ENCODE measurements at places on chromosomes 16 and 17.
A peak's percentile ranks its signal among the peaks of the same experiment; 100 is the strongest.

GRCh38 chr17:47692895-47693730 lies 848 bp upstream of the TBKBP1 start:
- no peak for DNase-seq

GRCh38 chr16:649631-650030 lies 466 bp downstream of the WDR90 start:
- DNase-seq, result no peak

DNA sequence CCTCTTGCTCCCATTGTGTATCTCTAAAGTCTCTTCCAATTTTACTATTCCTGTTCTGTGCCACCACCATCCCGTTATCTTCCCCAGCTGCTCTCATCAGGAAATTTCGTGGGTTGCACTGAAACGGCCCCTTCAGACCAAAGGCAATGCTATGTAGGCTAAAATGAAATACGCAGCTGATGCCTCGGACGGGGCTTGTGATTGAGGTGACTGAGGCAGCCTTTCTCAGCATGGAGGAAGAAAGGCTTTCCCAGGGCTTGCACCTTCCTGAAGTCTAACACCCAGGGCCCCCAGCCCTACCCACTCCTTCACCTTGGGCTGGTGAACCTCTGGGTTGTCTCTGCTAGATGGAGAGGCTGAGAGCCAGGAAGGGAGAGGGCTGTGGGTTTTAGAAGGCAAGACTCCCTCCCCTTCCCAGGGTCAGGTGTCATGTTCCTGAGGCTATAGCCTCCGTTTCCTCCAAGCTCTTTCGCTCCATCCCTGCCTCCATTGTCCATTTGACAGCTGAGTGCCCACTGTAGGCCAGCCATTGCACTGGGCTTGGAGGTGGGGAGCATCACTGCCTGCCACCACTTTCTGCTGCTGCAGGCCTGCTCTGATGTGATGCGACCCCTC lies 7.8 kb downstream of the CCDC200 start:
- DNase-seq, result no peak

- DNase-seq, result no peak
These were observed at the start of gene SLC16A11 for GRCh38 chr17:7043497-7044198. SLC16A11 (minus strand) TSS chr17:7044092; CDS start chr17:7043513, 579 bp downstream.

GRCh38 chr17:81459864-81460263 lies 52.7 kb downstream of the ACTG1 start:
- no peak for DNase-seq

DNA sequence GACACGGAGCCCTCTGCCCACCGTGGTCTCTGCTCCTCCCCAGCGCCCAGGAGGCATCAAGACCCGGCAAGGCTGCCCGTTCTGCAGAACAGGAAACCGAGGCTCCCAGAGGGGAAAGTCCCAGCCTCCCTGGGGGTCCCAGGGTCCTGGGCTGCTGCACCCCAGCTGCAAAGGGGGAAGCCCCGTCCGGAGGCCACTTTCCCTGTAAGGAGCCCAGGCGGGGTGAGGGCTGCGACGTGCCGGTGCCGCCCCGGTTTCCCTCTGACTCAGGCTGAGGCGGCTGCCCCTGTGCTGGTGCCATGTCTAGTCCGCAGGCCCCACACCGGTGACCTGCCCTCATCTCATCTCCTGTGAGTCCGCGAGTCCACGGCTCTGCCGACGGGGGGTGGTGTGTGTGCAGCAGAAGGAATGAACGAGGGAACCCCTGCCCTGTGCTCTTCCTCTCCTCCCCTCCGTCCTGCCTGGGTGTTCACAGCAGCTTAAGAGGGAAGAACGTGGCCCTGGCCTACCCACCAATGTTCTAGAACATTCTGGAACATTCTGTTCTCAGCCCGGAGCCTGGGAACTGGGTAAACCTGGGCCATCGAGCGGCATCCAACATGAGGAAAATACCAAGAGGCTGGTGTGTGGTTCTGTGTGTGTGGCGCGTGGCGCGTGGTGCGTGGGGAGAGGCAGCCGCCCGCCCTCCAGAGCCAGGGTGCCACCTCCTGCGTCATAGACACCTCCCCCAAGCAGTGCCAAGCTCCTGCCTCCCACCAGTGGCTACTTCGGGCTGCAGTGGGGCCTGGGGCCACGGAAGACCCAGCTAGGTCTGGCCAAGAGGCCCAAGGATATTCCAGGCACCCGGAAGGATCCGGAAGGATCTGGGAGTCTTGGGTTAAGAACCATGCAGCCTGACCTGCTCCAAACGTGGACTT lies 7.0 kb upstream of the CBFA2T3 start:
- DNase-seq, result no peak

GRCh38 chr16:11107780-11108465 lies 148.1 kb downstream of the SOCS1 start:
- DNase-seq, result no peak

DNA sequence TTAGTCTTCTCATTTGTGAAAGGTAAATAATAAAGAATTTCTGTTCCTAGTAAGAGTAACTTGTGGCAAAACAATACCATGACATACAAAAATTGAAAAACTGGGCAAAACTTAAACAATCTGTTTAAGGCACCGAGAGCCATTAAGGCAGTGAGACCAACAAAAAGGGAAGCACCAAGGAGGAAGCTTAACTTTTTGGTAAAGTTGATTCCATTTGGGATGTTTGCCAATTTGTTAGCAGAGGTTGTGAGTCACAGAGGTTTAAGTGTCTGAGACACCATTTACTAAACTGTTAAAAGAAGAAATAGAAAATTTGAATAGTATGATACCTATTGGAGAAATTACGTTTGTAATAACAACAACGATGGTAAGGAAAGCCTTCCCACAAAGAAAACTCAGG lies 4.9 kb downstream of the SLC35G3 start:
- DNase-seq, result no peak

DNA sequence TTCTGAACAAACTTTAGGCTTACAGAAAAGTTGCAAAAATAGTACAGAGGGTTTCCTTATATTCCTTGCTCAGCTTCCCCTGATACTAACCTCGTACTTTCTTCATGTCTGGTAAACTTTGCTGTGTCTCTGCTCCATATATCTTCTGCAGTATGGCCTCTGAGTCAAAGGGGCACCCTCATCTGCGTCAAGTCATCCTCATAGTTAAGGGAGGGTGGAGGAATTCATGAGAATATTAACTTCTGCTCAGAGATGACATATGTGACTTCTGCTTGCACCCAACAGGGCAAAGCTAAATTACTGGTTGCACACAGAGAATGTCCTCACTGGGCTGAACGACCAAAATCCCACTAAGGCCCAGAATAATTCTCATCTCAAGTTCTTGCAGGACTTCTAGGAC lies 4.3 kb upstream of the CCL7 start:
- no peak for DNase-seq

DNA sequence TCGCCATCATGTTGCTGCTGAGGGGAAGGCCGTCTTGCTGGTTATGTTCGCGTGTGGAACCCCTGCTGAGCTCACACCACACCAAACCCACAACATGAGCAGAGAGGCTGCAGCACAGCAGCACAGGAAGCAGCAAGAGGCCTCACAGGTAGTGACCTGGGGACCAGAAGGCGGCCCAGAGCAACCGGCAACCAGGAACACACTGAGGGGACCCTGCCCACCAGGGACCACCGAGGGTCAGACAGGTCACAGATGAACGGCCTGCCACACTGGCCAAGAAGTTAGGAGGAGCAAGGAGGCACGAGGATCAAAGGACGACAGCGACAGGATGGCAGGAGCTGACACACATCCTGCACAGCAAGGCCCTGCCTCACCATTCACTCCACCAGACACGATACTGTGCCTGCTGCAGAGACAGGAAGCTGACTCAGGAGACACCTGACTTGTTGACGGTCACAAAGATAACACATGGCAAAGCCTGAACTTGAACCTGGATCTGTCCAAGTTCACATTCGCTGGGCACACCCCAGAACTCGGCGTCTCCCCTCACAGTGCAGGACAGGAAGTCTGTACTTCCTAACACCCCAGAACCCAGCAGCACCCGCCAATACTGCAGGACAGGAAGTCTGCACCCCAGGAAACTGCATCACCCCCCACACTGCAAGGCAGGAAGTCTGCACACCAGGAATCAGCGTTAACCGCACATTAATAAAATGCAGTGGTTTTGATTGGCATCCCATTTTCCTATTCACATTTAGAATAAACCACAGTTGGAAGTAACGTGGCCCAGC lies 98.5 kb downstream of the ZNF778 start:
- DNase-seq, result peak; percentile 85

DNA sequence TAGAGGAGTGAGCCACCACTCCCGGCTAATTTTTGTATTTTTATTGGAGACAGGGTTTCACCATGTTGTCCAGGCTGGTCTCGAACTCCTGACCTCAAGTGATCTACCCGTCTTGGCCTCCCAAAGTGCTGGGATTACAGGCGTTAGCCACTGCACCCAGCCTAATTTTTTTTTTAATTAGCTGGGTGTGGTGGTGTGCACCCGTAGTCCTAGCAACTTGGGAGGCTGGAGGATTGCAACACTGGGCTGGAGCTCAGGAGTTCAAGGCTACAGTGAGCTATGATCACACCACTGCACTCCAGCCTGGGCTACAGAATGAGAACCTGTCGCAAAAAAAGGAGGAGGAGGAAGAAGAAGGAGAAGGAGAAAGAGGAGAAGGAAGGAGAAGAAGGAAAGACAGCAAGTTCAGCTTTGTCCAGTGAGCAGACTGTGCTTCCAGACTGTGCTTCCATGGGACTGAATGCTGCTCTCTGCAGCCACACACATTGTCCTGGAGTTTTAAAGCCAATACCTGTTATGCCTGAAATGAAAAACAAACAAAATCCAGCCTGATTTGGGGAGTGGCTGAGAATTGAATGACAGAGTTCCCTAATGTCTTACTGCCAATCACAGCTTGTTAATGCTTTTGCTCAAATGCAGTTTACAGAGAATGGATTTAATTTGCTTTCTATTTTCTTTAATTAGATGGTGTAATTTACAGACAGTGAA lies 2.8 kb upstream of the TNFRSF13B start:
- no peak for DNase-seq

DNA sequence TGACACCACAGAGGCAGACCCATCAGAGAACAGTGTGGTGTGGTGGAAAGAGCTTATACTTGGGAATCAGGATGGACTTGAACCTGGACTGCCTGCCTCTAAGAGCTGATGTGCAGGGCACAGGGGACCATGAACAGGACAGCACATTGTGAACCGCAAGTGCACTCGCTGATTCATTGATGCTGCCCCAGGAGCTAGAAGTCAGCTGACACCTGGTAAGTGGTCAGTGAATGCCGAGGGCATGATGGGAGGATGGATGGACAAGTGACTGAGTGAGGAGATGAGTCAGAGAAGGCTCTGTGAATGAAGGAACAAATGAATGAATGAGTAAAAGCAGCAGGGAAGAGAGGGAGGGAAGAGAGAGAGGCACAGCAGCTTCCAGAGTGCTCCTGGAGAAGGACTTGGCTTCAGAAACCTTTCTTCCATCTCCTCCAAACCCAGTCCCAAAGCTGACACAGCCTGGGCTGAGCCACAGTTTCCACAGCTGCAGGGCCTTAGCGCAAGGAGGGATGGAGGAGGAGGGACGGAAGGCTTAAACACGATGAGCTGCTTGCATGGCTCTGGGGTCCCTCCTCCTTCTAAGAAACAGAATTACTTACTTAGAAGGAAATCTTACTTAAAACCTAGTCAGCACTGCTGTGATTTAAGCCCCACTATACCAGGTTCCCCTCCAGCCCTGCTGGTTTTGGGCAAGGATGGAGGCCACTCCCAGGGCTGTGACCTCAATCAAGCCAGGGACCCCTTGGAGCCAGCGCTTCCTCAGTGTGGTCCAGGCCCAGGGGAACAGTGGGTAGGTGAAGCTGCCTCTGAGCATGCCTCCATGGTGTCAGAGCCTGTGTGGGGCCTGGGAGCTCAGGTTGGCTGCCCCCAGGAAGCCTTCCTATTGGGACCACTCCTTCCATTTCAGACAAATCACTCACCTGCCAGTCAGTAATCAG lies 184.6 kb downstream of the TMEM132E start:
- DNase-seq, result no peak

- DNase-seq, result no peak
These were observed 287.8 kb upstream of the FOXF1 start for GRCh38 chr16:86222547-86222946.

DNA sequence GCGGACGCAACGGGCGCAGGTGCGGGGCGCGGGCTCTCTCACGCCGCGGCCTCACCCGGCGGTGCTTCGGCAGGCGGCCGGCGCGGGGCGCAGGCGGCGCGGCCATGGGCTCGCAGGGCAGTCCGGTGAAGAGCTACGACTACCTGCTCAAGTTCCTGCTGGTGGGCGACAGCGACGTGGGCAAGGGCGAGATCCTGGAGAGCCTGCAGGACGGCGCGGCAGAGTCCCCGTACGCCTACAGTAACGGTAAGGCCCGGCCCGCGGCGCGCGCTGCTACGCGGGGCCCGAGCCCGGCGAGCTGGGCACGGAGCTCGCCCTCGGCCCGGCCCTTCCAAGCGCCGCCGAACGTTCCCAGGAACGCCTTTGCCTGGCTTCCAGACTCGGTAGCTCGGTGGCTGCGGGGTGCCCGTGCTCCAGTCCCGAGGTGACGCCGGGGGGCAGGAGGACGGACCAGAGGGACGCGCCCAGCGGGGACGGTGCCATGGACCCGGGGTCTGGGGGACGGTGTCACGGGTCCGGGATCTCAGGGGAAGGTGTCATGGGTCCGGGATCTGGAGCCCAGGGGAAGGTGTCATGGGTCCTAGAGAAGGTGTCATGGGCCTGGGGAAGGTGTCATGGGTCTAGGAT lies 435 bp downstream of the RAB40C start:
- no peak for DNase-seq

GRCh38 chr17:74779501-74779900 lies 3.4 kb upstream of the NAT9 start:
- no peak for DNase-seq

- no peak for DNase-seq
These were observed 44.7 kb downstream of the NEUROD2 start for GRCh38 chr17:39562976-39563375.

GRCh38 chr16:75022567-75022966 lies 23.7 kb downstream of the ZNRF1 start:
- DNase-seq, result no peak

GRCh38 chr17:33118391-33119075 lies 126.9 kb downstream of the SPACA3 start:
- DNase-seq, result no peak

DNA sequence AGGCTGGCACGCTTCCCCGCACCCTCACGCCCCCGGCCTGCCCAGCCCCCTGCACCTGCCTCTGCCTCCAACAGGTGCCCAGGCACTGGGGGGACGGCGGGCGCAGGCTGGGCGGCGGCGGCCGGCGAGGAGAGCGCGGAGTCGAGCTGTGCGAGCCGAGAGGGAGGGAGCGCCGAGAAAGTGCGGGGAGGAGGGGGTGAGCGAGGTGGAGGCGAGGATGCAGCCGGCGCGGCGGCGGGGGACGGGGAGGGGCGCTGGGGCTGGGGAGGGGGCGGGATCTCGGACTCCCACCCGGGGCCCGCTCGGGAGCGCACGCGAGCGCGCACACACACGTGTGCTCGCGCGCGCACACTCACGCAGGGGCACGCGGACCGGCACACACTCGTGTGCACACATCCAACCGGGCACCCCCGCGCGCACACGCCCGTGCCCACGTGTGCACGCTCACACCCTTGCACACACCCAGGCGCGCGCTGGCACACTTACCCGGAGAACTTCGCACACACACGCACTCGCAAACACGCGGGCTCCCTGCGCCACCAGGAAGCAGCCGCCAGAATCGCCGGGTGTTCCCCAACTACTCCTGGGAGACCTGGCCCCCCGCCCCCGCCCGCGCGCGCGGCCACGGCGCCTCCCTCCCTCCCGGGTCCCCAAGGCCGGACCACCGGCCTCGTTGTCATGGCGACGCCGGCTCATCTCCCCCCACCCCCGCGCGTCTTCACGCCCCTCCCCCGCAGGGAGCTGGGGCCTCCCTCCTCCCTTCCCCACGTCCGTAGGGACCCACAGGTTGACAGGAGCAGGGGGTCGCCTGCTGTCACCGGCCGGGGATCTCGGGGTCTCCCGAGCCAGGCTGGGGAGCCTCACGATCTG lies at the start of gene DOC2A:
TSS of gene DOC2A (minus strand) at position 184 of the 870 bp plus-strand sequence. CDS start 805 bp downstream, outside the sequence.
- no peak for DNase-seq

GRCh38 chr16:3020247-3020603 lies at the start of gene TNFRSF12A:
TNFRSF12A (plus strand) TSS chr16:3020368; CDS start chr16:3020398, 30 bp downstream.
- DNase-seq, result peak; percentile 58

Measured in effector memory CD4-positive, alpha-beta T cell (primary cell).